ENCODE measurements at places on chromosomes 16 and 17.
A peak's percentile ranks its signal among the peaks of the same experiment; 100 is the strongest.

GRCh38 chr16:53503991-53504663 is 1.1 kb upstream of the AKTIP start:
- no peak for DNase-seq

DNA sequence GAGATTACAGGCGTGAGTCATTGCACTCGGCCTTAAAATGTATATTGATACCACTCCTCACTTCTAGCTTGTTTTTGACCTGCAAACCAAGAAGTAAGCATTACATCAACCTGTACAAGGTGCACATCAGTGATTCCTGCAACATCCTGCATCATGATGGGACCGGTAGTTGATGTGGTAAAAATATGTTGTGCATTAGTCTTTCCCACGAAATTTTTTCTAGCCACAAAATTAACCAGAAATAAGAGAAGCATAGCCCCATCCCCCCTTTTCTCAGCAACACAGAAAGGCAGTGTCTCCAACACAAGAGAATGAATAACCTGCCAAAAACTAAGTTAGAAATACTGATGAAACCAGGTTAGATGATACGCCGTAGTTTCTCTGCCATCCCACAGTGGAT is 21.1 kb upstream of the NSMCE1 start:
- DNase-seq: no peak

GRCh38 chr16:2912330-2913199 is 834 bp downstream of the FLYWCH1 start:
- peak; percentile 53 for DNase-seq

- no peak for DNase-seq
Observed at GRCh38 chr16:87218281-87219055, 98.7 kb downstream of the C16orf95 start.

DNA sequence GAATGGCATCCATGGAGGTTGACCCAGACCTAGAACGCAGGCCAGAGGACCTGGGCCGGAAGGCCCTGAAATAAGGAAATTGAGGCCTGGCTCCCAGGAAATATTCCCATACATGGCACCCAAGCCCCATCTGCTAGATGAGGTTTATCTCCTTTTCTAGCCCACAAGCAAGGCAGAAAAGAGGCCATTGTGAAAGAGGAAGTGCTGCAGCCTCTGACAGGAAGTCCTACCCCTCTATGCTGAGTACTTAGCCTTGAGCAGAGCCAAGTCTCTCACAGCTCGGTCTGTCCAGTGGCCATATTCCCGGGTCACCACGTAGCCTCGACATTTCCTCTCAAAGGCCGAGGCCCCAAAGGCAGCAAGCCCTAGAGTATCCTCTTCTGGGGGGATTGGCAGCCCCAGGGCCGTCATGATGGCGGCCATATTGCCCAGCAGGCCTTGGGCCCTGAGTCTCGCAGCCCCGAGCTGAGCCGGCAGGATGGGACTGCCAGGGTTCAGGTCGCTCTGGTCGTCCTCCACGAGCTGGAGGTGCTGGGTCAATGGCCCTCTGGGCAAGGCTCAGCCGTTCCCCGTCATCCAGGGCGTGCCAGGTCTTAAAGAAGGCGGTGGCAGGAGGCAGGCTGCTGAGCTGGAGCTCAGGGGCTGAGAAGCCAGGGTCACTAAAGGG is 7.8 kb downstream of the CTF1 start:
- DNase-seq: no peak

DNA sequence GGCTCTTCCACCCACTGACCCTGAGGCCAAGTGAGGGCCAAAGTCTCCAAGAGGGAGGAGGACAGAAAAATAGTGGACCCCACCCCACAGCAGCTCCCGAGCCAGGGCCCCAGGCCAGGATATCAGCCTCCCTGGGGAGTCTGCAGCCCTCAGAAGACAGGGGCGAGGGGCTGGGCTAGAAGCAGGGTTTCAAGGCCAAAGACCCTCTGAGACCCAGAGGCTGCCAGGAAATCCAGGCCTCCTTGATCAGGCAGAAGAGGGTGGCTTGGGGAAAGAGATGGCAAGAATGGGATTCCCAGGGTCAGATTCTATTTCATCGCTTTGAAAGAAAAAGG is 156.1 kb downstream of the ZNF423 start:
- DNase-seq: no peak

GRCh38 chr16:84563786-84564420 is 54.0 kb downstream of the COTL1 start:
- DNase-seq: no peak

DNA sequence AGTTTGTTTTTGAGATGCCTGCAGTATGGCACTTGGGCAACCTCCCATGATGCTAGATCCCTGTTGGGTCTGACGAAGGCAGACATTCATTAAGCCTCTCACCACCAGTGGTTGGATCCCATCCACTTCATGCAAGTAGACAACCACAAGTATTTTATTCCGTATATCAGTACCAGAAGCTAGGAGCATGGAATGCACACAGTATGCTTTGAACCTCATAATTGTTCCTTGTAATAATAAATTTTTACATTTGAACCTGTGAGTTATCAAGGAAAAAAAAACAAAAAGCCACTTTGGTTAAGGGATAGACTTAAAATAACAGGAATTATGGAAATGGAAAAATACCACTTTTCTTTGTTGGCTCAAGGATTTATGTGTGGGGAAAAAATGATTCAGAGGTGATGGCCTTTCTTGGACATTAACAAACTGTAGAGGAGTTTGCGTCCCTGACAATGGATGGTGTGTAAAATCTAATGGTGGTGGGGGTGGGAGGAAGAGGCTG is 107.1 kb upstream of the KCNJ16 start:
- DNase-seq: no peak

- DNase-seq: no peak
Observed at GRCh38 chr17:74508156-74508555, 23.1 kb downstream of the CD300LB start.

GRCh38 chr16:56915336-56916119 is 16.4 kb upstream of the HERPUD1 start:
- no peak for DNase-seq

- DNase-seq: peak; percentile 61
Observed at GRCh38 chr16:4613636-4614570, 785 bp downstream of the UBALD1 start.

- DNase-seq: no peak
Observed at GRCh38 chr16:51449441-51449840, 298.4 kb upstream of the SALL1 start.

- no peak for DNase-seq
Observed at GRCh38 chr16:4381072-4381934, 9.7 kb downstream of the VASN start.

DNA sequence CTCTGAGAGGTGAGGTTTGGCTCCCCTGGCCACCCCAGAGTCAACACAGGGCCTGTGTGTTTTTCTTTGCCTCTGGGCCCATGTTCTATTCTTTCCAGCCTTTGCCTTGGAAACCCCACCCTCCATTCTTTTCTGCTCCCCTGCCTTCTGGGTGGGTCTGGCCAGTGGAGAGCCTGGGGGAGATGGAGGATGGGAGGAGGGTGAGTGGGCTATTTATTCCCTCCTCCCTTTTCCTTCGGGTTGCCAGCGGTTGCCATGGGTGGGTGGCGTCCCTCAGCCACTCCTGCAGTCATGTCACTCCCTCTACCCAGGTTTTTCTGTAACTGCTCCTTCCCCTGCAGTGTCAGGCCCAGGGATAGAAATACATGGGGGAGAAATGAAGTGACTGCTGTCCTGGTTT is 15.5 kb downstream of the CMIP start:
- no peak for DNase-seq

DNA sequence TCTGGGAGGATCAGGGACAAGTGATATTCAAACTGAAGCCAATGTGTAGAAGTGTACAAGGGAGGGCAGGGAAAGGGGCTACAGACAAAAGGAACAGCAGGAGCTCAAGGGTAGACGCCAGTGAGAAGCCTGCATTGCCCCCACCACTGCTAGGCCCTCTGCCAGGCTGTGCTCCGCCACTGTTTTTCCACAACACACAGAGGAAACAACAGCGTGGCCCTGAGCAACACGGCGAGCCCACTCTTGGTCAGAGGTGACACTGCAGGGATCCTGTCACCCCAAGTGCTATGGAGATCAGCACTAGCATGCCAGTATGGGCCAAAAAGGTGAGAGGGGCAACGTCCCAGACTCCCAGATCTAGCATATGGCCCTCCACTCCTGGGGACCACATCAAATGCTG is 23.4 kb downstream of the MYO18A start:
- DNase-seq: no peak

DNA sequence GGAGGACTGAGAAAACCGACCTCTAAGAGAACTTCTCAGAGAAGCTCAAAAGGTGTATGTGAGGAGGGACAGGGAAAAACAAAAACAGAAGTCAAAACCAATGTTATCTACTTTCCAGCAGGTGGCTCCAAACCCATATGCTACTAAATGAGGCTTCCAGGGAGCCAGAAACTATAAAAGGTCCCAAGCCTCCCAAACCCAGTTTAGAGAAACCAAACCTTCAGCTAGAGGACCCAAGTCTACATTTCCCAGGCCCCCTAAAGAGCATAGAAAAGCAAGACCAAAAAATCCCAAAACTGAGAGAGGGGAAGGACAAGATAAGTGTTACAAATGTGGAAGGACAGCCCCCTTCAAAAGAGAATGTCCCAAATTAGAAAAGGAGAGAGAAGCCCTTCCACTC is 3.7 kb downstream of the HPR start:
- DNase-seq: no peak

DNA sequence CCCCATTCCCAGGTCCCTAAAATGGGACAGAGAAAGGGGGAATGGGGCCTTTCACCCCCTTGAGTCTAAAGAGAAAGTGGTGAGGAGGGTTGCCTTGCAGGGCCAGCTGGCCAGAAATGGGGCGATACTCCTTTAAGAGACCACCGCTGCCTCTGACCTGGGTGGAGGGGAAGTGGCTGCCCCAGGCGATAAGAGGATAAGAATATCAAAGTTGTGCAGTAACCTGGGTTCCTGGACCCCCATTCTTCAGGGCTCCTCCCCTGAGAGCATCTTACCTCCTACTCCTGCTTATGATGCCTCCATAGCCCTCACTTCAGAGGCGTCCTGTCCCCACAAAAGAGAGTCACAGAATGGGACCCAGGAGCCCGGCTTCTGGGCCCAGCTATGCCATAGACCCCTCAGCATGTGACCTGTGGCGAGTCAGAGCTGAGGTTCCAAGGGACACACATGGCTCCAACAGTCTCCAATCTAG is 5.2 kb upstream of the TSPOAP1 start:
- no peak for DNase-seq

DNA sequence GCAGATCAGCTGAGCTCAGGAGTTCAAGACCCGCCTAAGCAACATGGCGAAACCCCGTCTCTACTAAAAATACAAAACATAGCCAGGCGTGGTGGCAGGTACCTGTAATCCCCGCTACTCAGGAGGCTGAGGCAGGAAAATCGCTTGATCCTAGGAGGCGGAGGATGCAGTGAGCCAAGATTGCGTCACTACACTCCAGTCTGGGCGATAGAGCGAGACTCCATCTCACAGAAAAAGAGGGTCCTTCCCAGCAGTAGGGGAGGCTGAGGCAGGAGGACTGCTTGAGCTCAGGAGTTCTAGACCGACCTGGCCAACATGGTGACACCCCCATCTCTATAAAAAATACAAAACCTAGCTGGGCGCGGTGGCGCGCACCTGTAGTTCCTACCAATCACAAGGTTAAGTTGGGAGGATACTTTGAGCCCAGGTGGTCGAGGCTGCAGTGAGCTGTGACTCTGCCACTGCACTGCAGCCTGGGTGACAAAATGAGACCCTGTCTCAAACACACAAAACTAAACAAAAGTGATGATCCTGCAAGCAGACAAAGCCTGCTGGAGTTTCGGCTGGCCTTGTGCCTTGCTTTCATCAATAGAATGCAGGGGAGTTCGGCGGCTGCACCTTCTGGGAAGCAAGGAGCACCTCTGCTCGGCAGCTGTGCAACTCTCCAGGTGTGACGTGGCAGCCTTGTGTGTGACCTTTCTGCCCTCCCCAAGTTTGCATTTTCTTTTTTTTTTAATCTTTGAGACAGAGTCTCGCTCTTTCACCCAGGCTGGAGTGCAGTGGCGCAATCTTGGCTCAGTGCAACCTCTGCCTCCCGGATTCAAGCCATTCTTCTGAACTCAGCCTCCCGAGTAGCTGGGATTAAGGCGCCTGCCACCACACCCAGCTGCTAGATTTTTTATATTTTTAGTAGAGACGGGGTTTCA is 12.4 kb upstream of the YWHAE start:
- DNase-seq: no peak

- no peak for DNase-seq
Observed at GRCh38 chr17:7220593-7221277, 997 bp downstream of the ACADVL start.

DNA sequence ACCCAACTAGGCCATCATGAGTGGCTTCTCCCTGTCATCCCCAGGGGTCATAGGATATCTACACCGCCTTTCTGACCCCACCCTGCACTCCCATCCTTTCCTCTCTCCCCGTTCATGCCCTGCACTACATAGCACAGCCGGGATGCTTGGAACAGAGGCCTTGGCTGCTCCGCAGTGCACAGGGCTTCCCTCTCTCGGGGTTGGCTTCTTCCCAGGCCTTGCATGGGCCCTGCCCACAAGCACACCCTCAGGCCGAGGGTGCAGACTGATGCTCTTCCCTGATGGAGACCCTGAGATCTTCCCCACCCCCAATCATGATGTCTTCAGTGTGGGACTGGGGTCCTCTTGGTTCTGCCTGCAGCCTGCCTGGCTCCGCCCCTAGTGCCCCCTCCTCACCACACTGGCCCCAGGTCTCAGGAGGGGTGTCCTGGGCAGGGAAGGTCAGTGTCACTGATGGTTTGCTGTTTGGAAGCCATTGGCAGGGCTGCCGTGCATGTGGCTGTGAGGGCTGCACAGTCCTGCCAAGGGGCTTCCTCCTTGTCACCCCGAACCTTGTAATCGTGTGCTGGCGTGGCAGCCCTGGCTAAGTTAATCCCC is 14.3 kb upstream of the NAGLU start:
- no peak for DNase-seq

GRCh38 chr17:74305865-74306654 is 20.0 kb upstream of the KIF19 start:
- no peak for DNase-seq

GRCh38 chr16:11272921-11273720 is at the start of gene PRM3:
TSS of gene PRM3 (minus strand) at chr16:11273629. CDS start at chr16:11273595, 34 bp downstream.
- DNase-seq: no peak

GRCh38 chr16:85809645-85810044 is 10.2 kb downstream of the COX4I1 start:
- DNase-seq: no peak

GRCh38 chr16:59042301-59042700 is 308.2 kb upstream of the GOT2 start:
- DNase-seq: no peak

- no peak for DNase-seq
Observed at GRCh38 chr17:13099089-13099735, 81.4 kb upstream of the ELAC2 start.

GRCh38 chr16:10466861-10467260 is 81.0 kb downstream of the ATF7IP2 start:
- no peak for DNase-seq

DNA sequence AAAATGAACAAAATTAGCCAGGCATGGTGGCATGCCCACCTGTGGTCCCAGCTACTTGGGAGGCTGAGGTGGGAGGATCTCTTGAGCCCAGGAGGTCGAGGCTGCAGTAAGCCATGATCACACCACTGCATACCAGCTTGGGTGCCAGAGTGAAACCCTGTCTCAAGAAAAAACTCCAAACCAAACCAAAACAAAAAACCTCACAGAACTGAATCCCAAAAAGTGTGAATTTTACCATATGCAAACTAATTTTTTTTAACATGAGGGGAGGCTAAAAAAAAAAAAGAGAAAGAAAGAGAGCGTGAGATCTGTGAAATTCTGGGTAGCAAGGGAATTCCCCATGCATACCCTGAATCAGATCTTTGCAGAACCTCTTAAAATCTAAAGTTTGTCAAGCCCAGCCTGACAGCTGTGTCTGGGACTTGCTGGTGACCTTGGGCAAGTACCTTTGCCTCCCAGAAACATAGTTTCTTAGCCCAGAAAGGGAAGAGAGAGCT is 17.1 kb upstream of the CDH1 start:
- no peak for DNase-seq

All from mesothelial cell of epicardium (in vitro differentiated cells).